NCI-H1417 treated with DMSO at 0.1 percent for 48 hours (cell line): ENCODE measurements at places on chromosomes 6 and 20.

DNA sequence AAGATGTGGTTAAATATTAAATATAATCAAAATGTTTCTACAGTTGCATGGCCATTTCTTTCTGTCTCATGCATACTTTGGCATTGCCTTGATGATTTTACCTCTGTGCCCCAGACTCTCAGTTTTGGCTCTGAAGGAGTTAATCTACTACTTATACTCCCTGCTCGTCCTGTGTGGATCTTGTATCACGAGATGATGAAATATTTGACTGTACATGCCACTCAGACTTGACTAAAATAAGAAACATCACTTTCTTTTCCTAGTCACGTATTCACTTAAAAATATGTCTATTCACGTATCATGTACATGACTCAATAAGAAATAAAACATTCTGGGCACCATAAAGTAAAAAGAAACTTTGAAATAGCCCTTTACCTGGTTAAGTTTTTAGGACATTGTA, 397.7 kb downstream of the RFPL4B start:
- DNase-seq, result no peak

- DNase-seq, result no peak
Observed at GRCh38 chr6:329888-330691, 37.8 kb downstream of the DUSP22 start.

DNA sequence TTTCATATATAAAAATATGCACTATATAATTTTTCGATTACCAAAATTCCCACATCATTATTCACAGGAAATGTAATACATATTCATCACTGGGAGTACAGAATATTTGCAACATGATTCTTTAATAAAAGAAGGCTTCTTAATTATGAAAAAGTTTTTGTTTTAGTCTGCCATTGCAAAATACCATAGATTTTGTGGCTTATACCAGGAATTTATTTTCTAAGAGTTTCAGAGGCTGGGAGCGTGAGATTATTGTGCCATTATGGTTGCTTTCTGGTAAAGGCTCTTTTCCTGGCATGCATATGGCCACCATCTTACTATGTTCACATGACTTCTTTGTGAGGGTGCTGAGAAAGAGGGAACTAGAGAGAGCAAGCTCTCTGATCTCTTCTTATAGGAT, 306.9 kb upstream of the ADGRB3 start:
- DNase-seq, result no peak

DNA sequence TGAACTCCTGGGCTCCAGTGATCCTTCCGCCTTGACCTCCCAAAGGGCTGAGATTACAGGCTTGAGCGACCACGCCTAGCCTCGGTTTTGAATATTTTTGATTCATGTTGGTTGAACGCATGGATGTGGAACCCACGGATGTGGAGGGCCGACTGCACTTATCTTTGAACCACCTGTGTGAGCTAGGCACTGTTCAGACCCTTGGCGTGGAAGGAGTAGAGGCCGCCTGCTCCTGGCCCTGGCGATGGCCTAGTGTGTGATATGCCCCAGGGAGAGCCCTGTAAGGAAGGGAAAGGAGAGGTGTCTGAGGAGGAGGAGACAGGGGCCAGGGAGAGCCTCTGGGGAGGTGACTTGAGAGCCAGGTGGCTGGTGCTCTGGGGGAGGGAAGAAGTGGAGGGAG, 64.3 kb downstream of the BCAS4 start:
- DNase-seq, result no peak

GRCh38 chr6:158464483-158464882, 95.4 kb upstream of the TMEM181 start:
- DNase-seq, result no peak

DNA sequence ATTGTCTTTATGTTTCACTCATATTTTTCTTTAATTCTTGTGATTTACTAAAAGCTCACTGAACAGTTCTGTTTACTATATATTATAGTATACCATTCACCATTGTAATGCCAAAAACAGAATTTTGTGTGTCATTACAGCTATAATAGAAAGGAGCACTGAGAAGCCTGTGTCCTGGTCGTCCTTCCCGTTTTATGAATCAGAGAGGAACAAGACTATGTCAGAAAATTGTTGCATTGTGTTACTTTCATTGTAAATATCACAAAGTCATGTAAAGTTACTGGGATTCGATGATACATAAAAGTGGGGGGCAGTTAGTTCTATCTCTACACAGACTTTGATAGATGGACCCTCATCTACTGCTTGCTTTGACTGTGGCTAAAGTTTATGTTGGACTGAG, 145.1 kb downstream of the QKI start:
- DNase-seq, result no peak

DNA sequence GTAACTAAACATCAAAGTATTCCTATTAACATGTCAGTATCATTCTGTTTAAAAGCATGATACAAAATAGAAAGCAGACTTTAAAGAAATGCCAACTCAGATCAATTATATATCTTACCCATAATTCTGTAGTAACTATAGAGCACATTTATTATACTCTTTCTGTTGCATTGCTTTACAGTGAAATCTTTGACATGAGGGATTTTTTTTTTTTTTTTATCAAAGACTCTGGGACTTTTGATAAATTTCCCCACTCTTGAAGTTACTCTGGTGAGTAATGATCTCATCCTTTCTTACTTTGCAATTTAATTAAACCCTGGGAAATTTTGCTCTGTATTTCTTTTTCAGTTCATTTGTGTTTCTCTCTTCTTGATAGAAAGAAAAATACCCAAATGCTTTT, 17.4 kb downstream of the ADGRF4 start:
- no peak for DNase-seq

DNA sequence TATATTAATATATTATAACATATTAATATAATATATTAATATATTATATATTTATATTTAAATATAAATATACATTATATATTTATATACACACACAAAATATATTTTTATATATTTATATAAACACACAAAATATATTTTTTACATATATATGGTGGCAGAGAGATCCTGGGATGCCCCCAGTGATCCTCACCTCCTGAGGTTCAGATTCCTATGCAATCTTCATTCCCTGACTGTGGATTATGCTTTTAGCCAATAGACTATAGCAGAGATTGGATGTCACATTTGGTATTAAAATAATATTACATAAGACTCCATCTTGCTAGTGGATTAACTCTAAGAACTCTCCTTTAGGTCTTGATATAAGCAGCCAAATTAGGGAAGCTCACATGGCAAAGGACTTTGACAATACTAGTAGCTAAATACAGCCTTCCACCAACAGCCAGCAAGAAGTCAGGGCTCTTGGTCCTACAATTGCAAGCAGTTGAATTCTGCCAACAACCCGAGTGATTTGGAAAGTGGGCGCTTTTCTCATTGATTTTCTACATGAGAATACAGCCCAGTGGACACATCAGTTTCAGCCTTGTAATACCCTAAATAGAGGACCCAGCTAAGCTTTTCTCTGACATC, 681.0 kb downstream of the C6orf118 start:
- no peak for DNase-seq

DNA sequence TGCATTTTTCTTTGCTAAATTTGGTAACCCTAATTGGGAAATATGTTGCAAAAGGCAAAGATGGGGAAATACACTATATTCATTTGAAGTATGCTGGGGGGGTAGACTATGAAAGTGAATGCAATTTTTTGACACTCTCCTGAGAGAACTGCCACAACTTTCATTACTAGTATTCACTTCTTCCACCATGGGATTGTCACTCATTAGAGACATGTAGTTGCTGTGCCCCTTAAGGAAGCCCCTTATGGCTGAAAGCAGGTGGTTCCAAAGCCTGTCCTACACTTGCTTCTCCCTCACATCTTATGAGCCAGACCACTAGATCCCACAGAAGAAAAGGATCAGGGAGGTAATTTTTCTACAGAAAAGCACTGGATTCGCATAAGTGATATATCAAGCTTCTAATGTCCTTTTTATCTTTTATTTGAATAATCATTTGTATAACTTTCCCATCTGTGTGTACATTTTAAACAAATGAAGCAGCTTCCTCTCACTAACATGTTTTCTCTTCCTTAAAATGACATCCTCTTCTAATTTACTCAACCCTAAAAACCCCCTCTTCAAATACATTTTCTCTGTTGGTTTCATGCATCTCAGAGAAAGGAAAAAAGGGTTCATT, 83.8 kb downstream of the GCLC start:
- DNase-seq, result no peak

- DNase-seq, result no peak
Observed at GRCh38 chr6:112469306-112469705, 122.2 kb downstream of the RFPL4B start.

DNA sequence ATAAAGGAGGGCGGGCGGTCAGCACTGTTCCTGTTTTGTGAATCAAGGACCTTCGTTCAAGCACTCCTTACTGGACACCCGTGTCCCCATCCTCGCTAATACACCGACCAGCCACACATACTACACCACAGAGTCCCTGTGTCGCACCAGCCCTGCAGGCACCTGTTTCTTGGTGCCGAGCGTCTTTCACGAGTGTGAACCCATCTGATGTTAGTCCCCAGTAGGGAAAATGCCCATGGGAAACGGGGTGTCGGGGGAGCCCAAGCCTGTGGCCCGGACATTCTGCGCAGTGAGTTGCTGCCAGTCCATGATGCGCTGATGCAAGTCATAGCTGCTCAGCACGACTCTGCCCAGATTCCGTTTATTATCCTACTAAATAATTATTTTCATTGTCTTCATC, 74.7 kb downstream of the TTLL2 start:
- DNase-seq, result no peak

DNA sequence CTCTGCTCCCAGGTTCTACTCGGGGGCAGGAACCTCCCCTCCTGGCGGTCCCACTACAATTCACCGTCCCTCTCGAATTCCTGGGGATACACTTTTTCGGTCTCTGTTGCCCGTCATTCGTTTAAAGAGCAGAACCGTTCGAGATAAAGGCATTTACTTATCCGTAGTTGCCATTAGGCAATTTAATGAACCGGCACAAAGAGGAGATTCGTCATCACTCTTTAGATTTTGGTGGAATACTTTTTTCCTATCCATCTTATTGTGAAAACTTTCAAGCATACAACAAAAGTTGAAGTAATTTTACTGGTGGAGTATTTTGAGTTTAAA, 1.2 kb upstream of the CD24 start:
- DNase-seq, result no peak
